Thymus (tissue), 14 donors: ENCODE measurements at places on chromosomes 5 and 9. TPM values are rescaled to one million over a fixed set of nuclear protein-coding genes. Genes with fewer than 3 reads are reported as not detected.

The SEMA6A gene
- 3.6 TPM for polyA plus RNA-seq

The PROB1 gene
- polyA plus RNA-seq, result 1.0 TPM

The FLT4 gene
- 3.4 TPM for polyA plus RNA-seq

- DNase-seq, result no peak
- H3K4me1 ChIP-seq, result no peaks in the 10 kb centered on the region
- no peak overlapping the region for H3K4me3 ChIP-seq
- no peaks in the 10 kb centered on the region for H3K27me3 ChIP-seq
Observed at GRCh38 chr5:146394486-146394885, 52.6 kb upstream of the TCERG1 start.

DNA sequence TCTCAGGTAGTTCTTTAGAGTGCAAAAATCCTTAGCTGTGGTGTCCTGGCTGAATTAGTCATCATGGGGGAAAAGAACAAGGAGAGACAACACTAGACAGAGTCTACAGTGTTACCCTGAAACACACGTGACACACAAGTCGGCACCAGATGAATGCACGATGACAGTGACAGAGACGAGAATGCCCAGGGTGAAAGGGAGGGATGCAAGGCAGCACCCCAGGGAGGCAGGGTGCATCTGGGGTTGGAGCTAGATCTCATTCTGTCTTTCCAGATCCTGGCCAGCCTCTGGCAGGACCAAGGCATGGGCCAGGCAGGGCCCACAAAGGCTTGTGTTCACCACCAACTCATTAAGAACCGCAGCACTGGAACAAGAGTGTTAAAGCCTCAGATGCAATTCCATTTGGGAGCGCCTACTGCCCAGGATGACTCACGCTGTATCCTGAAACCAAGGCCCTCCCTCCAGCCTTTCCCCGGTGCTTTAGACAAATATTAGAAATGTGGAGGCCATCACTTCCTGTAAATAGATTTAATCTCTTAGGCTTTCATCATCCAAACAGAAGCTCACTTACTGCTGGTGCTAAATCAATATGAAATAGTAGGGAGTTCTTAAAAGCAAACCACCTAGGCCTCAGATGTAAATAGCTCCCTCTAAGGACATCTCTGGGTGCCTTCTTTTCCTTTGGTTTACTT lies 56.1 kb downstream of the IRX2 start:
- H3K27me3 ChIP-seq, result no peaks in the 10 kb centered on the region
- no peak overlapping the region for H3K4me3 ChIP-seq
- H3K36me3 ChIP-seq, result no peaks in the 10 kb centered on the region
- H3K4me1 ChIP-seq, result no peaks in the 10 kb centered on the region
- no peak for DNase-seq

The CCNJL gene
- 2.7 TPM for polyA plus RNA-seq
